Urothelium cell line (cell line): ENCODE measurements at places on chromosomes 1 and 21.

GRCh38 chr1:30663596-30664091 is 59.7 kb downstream of the MATN1 start:
- DNase-seq: no peak

GRCh38 chr1:167472752-167473521 is 45.4 kb downstream of the CD247 start:
- DNase-seq: no peak

GRCh38 chr1:157134442-157134841 is 3.8 kb downstream of the ETV3 start:
- DNase-seq: no peak

DNA sequence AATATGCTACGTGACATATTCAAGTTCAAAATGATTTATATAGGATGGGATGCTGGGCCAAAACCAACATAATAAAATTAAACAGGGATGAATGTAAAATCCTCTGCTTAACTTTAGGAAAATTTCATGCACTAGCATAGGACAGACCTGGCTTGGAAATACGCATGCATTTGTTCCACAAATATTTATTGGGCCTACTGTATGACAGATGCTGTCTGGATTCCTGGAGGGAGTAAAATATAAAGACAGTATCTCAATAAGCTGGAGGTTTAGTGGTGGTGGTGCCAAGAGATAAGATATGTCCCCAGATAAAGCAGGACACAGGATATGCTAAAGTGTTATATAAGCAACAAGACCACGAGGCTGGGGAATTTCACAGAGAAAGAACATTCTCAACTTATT is 15.1 kb downstream of the RCSD1 start:
- DNase-seq: no peak

DNA sequence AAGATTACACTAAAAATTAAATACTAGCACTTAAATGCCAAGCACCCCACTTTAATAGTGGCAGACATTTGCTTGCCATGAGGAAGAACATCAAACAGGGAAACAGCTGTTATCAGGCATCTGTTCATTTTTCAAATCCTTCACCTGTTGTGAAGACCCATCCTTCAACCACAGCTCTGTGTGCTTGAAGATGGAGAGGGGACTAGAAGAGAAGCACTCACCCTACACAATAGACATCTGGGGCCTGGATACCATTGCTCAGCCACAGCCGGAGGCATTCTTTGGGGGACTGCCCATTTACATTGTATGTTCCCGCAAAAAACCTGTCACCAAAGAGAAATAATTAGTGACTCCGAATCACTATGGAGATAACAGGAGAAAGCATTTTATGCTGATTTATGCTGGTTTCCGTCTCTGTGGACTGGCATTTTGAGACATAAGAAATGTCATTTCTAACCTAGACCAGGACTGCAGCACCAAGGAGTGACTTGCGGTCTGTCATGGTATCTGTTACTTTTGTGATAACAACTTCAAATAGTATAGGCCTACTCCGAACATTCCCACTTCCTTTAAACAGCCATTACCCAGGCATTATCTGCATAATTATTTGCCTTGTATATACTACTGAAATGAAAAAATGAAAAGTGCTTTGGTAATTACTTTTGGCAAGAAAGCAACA is 28.8 kb upstream of the MTF1 start:
- no peak for DNase-seq

GRCh38 chr1:182809414-182809957 is 19.9 kb downstream of the NPL start:
- DNase-seq: no peak

- DNase-seq: no peak
Measured at GRCh38 chr1:25906644-25907300, 553 bp upstream of the STMN1 start.

- DNase-seq: no peak
Measured at GRCh38 chr1:11984121-11984520, 3.9 kb downstream of the MFN2 start.

- DNase-seq: no peak
Measured at GRCh38 chr1:41515131-41515678, 30.7 kb upstream of the EDN2 start.

DNA sequence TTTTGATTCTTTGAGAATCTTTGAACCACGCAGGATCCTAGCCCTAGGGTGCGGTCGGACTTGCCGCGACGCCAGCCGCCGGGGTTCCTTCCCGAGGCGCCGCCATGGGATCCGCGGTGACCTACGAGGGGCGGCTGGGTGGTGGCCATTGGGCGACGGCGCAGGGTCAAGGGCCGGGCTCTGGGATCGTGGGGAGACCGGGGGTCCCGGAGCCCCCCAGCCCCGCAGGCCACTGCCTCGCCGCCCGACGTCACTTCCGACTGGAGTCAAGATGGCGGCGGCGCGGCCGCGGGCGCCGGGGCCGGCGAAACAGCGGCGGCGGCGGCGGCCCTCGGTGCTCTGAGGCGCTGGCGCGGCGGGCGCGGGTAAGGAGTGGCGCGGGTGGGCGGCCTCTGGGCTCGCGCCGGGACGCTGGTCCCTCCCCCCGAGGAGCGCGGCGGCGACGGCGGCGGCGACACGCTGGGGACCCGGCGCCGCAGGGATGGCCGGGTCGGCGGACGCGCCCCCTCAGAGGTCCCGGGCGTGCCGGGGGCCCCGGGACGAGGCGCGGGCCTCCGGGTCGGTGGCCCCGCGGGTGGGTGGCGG is at the start of gene PRDM2:
TSS of gene PRDM2 (plus strand) at position 253 of the 585 bp plus-strand sequence. CDS start 15,418 bp downstream, outside the sequence.
- DNase-seq: peak; percentile 65

DNA sequence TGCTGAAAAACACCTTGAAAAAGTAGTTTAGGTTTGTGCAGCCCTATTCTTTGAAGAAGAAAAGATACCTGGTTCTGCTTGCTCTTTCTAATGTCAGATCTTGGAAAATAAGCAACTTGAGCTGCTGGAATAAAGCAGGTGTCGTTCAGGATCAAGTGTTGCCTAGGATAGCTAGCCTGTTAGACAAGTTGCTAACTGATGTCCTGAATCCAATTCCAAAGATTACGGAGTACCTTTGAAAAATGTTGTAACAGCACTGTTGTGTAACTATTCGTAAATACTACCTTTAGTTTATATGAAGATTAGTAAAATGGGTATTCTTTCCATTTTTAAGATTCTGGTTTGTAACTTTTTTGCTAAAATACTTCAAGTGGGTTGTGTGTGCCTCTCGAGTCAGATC is 151.5 kb downstream of the CLEC20A start:
- DNase-seq: no peak

- DNase-seq: no peak
Measured at GRCh38 chr1:181015251-181015615, 7.4 kb downstream of the STX6 start.

DNA sequence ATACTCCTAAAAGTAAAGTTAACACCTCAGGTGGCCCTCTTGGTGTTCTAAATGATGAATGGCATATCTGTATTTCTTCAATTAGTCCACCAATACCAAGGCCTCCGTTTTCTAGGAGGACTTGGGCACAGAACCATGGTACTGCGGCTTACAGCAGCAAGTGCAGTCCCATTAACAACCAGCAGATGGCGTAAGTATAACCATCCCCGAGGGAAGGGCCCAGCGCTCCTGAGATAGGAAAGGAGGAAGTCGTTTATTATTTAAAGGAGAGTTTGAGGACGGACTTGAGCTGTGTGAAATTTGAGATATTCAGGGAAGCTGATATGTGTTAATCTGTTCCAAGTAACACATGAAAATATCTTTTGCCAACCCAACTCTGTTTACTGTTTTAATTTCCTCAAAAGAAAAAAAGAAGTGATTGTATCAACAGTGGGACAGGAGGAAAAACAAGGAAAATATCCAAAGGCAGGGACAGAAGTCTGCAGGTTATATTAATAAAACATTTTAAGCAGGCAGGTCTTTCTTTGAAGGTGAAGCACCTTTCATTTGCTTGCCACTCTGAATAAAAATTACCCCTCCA is 37.7 kb upstream of the KCNJ15 start:
- peak; percentile 35 for DNase-seq

DNA sequence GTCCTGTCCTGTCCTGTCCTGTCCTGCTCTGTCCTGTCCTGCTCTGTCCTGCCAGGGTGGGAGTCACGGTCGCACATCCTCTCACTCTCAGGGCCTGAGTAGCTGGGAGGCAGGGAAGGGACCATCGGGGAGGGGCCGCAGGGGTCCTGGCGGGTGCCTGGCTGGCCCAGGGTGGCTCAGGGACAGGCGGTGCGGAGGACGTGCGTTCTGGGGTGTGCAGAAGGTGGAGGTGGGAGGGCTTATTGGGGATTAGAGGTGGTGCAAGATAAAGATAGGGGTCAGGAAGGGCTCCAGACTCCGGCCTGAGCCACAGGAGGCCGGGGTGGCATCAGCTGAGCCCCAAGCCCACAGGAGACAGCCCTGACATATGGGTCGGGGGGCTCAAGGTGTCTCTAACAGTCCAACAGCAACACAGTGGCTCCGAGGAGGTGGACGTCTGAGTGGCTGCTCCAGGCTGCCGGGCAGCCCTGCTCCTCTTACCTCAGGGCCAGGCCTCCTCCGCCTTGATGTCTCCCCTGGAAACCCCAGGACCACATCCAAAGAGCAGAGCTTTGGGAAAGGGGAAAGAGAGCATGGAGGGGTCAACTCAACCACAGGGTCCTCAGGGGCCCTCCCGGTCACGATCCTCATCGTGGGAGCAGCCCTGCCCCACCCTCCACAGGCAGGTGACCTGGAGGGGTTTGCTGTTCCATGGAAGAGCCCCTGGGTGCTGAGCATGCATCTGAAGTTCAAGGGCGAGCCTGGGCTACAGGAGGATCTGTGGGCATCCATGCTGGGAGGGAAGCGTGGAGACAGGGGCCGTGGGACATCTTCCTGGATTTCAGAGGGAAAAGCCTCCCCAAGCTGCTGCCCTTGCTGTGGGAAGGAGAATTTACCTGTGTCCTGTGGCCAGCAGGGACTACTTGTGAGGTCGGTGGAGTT is 39.6 kb upstream of the ADARB1 start:
- DNase-seq: no peak

- no peak for DNase-seq
Measured at GRCh38 chr1:54884135-54884586, 2.8 kb downstream of the DHCR24 start.

GRCh38 chr1:184176058-184176457 is 124.5 kb downstream of the TSEN15 start:
- DNase-seq: no peak

DNA sequence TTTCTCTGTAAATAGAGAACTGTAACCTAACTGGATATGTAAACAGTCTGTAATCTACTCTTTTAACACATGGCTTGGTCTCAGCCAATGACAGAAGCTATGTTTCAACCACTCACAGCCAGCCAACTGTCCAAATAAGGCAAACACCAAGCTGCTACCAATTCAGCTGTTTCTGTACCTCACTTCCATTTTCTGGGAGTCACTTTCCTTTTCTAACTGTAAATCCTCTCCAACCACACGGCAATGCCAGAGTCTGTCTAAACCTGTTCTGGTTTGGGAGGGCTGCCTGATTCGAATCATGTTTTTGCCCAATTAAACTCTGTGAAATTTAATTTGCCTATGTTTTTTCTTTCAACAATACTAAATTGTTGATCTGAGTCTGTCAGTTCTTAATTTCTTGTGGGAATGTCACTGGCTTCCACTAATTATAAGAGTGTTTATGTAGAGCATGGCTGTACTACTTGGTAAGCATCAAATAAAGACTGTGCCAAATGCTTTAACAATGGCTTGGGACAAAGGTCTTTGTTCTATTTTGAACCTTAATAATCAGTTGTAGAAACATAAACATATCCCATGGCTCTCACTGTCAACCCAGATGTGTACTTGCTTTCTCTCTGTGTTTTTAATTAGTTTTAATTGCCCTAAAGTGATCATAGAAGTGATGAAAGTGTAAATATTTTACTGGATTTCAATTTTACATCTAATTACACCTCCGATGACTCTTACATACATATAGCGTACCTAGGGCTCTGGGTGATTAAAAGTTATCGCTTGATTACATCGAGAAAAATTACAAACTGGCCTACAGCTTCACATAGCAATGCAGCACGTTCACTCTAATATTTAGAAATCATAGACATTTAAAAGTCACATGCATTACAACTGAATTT is 1144.6 kb upstream of the TMPRSS15 start:
- DNase-seq: no peak

DNA sequence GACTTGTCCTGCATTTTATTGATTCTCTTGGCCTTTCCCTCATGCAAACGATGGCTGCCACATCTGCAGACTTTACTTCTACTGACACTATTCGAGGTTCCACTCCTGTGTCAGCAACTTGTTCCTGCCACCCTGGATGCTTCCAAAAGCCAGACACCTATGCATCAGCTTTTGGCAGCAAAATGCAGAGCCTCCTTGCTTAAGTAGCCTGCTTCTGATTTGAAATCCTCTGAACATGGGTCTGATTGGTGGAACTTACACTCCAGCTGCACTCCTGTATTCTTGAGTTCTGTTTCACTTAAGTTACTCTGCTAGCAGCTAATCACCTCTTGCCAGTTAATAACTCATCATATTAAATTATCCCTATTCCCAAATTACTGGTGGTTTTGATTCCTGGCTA is 152.1 kb upstream of the FMN2 start:
- no peak for DNase-seq

- DNase-seq: no peak
Measured at GRCh38 chr21:43893536-43894205, 28.6 kb downstream of the AGPAT3 start.

- no peak for DNase-seq
Measured at GRCh38 chr1:31374511-31375196, 1.8 kb upstream of the FABP3 start.

- DNase-seq: no peak
Measured at GRCh38 chr1:44945967-44946366, 40.4 kb downstream of the EIF2B3 start.

GRCh38 chr1:27496604-27497155 is 6.7 kb upstream of the WASF2 start:
- DNase-seq: peak; percentile 44

- no peak for DNase-seq
Measured at GRCh38 chr1:214438075-214438474, 113.3 kb downstream of the PTPN14 start.

GRCh38 chr1:171366816-171367215 is 52.8 kb downstream of the FMO4 start:
- DNase-seq: no peak

GRCh38 chr1:58886611-58887010 is 102.8 kb upstream of the JUN start:
- DNase-seq: no peak

GRCh38 chr1:164824542-164824941 is 265.6 kb downstream of the PBX1 start:
- no peak for DNase-seq

- peak; percentile 14 for DNase-seq
Measured at GRCh38 chr21:35529171-35529863, 480.2 kb upstream of the RUNX1 start.

- no peak for DNase-seq
Measured at GRCh38 chr1:187655104-187655503, 826.4 kb downstream of the PLA2G4A start.
